Karpas-422 (cell line): ENCODE measurements at places on chromosomes 5 and 9.

- DNase-seq: no peak
Observed at GRCh38 chr5:35058374-35058788, 10.6 kb upstream of the AGXT2 start.

GRCh38 chr5:14267991-14268708 is 125.0 kb downstream of the TRIO start:
- DNase-seq: no peak

GRCh38 chr5:116738239-116738614 is 163.6 kb upstream of the SEMA6A start:
- DNase-seq: no peak

DNA sequence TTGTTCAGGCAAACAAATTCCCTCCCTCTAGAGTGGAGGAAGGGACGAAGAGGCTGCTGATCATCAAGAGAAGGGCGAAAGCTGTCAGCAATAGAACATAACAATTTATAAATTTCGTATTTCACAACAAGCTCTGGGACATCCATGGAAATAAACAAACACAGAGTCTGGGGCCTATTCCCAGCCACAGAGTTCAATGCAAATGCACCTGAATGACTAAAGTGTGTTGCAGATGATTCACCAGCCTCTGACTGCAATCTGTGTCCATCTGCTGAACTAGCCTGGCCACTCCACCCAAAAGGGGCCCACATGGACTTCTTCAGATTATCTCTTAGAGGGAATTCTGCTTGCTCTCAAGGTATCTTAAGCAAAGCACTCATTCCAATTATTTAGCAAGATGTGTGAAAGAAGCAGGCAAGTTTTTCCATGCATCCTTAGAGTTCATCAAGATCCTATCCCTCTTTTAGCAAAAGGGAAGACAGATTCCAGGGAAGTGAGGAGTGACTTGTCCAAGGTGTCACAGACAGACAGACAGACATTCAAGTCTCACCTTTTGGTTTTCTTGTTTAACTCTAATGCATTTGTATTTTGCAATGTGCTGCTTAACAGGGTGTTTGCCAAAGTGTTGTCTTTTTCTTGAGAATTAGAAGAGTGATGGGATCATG is 307.8 kb upstream of the PAPPA start:
- no peak for DNase-seq

DNA sequence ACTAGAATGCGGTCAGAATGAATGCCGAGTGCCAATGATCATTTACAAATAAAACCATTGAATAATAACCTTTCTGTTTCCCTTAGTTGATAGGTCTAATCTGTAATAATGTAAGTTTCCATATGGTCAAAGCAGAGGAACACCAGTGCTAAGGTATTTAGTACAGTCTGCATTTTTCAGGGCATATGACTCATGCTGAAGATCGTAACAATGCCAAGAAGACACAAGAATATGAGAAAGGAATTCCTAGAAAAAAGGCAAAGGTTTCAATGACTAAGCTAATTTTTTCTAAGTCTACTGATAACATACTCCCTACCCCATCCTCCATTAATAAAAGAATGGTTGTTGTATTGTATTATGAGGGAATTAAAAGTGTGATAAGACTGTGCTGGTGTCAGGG is 2.8 kb downstream of the OR1L8 start:
- no peak for DNase-seq

- DNase-seq: no peak
Observed at GRCh38 chr5:9947944-9948343, 301.7 kb downstream of the ATPSCKMT start.

DNA sequence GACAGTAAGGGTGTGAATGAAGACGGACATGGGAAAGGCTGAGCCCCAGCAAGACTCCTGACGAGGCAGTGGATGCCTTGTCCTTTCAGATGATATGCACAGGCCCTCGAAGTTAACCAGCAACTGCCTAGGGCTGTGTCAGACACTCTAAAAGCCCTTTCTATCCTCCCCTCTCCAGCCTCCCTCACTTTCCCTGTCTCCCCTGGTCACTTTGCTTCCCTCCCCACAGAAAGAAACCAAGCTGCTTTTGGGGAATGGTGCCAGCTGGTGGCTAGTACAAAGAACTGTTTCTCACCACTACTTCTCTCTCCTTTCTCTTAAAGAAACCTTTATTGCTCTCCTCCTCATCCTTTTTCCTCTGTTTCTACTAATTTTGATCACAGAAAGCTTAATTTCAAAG is 21.4 kb downstream of the LHFPL2 start:
- DNase-seq: no peak

GRCh38 chr5:97538912-97539311 is 355.9 kb upstream of the RIOK2 start:
- DNase-seq: no peak

GRCh38 chr9:126320158-126320922 is 6.3 kb upstream of the MVB12B start:
- no peak for DNase-seq

GRCh38 chr5:6674886-6675285 is 38.3 kb upstream of the TENT4A start:
- DNase-seq: no peak

- no peak for DNase-seq
Observed at GRCh38 chr9:20409321-20410092, 212.8 kb downstream of the MLLT3 start.

- DNase-seq: no peak
Observed at GRCh38 chr5:42621662-42622061, 135.0 kb upstream of the CCDC152 start.
